ENCODE measurements at places on chromosomes 4 and X.
A peak's percentile ranks its signal among the peaks of the same experiment; 100 is the strongest.

- DNase-seq = no peak
These were observed 13.2 kb downstream of the AMOT start for GRCh38 chrX:112827292-112827903.

DNA sequence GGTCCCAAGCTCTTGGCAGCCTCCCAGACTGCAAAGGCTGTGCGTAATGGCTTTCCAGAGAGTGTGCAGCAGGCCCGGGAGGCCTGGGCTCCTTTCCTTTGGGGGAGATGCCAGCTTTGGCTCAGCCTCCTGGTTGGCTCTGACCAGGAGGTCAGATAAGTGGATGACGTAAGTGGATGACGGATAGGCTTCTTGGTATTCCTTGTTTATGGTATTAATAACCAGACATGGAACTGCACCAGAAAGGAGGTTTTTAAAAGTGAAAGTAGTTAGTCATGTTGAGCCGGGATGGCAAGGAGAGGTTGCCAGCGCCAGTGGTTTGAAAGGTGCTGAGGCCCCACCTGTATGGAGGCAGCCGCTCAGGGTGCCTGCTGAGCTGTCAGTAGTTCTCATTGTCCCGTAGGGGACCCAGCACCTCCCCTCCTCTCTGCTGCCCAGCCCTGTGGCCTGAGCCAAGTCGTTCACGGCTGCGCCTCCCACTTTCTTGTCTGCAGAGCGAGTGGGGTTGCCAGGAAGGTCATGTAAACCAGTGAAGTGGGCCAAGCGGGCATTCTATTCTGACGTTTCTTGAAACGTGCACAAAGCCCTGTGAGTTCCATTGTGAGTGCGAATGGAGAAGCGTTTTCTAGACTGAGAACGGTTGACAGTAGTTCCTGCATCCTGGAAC lies 28.7 kb upstream of the STOX2 start:
- no peak for DNase-seq

DNA sequence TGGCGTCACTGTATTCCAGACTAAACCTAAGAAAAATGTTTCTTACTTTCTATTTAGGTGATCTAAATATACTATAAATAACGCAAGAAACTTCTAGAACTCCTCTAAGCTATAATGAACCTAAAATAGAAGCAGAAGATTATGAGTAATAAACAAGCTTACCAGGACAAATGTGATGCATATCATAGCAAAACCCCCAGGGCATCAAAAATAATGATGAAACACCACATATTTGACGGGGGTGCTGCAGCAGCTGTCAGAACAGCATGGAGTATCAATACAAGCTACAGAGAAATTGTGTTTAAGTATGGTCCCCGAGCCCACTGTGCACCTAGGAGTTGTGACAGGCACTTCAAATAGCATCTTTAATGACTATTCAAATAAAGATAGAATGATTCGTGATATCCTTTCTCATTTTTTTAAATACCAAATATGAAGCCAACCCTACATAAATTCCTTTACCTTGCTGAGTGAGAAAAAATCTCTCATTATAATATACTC lies 337.3 kb downstream of the CENPC start:
- no peak for DNase-seq

GRCh38 chr4:82798168-82799005 lies at the start of gene SCD5:
TSS of gene SCD5 (minus strand) at chr4:82798796. CDS start at chr4:82798537, 259 bp downstream.
- peak; percentile 79 for DNase-seq

DNA sequence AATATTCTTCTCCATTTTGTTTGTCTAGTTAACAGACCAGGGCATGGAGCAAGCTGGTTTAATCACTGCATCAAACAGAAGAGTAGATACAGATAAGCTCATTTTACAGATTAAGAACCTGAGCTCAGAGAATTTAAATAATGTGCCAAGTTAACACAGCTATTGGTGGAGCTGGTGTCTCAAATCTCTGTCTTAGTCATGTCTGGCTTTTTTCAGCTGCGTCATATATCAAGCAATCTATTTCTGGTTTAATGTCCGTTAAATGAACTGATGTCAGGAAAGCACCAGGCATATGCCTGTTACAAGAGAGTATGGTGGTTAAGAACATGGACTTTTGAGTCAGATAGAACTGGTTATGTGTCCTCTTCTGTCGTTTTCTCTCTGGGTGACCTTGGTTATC lies 79.8 kb upstream of the ADGRA3 start:
- no peak for DNase-seq

DNA sequence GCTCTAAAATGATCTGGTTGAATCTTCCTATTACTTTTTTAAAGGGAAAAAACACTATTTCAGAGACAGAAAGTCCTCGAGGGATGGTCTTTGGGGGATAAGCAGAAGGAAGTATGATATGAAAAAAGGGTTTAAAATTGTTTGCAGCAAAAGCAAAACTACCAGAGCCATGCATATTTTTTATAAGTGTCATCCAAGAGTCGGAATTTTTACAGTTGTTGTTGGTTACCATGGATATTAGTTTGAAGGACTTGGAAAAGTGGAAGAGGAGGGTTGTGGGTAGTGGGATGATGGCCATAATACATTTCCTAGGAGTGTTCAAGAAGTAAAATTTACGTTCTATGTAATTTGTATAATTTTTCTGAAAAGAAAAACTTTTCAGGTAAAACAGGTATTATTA lies 134.4 kb downstream of the PCDH7 start:
- DNase-seq = no peak

- no peak for DNase-seq
These were observed 223.0 kb downstream of the COX18 start for GRCh38 chr4:72846280-72847111.

DNA sequence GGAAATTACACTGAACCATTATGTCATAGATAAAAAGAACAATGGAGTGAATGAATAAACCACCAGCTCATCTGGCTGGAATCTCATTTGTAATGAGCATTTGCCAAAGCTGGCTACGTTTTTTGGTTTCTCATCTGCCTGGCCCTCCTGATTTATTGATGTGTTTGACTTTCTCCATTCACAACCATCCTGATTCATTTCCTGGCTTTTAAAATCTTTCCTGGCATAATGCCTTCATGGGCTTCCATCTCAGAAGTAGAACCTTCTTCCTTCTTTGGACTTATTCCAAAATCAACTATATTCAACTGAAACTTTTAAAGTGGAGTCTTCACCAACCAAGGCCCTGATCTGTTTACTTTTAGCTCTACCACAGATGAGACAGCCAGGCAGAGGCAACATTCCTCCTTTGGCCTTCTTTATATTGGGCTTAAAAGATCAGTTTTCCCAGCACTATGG lies 36.0 kb upstream of the ARSJ start:
- no peak for DNase-seq

- no peak for DNase-seq
These were observed 440.7 kb downstream of the IL15 start for GRCh38 chr4:142077048-142077447.

GRCh38 chrX:39532761-39533160 lies 565.0 kb downstream of the BCOR start:
- no peak for DNase-seq

DNA sequence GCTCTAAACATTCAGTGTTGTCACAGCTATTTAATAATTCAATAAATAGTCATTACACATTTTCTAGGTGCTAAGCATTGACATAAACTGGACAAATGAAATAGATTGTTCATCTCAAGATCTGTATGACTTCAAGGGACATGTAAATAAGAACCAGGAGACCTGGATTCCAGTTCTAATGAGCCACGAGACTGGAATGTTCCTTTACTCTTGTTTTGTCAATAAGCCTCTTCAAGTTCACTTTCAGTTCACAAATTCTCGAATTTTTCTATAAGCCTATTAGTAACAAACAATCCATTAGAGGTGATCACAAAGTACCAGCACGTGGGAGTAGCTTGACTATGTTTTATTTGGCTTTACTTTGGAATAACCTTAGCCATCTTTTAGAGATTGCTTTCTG lies 514.0 kb upstream of the SMIM31 start:
- DNase-seq = no peak

DNA sequence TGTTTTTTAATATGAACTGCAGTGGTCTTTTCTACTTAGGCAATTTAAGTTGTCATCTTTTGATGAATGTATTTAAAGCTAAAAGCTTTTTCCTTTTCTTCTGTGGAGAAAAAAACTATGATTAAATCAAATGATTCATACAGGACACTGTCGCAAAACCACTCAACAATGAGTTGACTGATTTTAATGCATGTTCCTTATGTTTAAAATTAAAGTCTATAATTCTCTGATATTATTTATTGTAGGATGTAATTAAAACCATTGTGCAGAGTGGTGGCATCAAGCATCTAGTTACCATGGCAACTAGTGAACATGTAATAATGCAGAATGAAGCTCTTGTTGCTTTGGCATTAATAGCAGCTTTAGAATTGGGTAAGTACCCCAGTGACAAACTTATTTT lies 172.5 kb downstream of the RAP1GDS1 start:
- DNase-seq = no peak

GRCh38 chrX:71210816-71211215 lies 12.2 kb upstream of the GJB1 start:
- no peak for DNase-seq

GRCh38 chrX:23726191-23726590 lies 16.9 kb downstream of the ACOT9 start:
- DNase-seq = no peak

- no peak for DNase-seq
These were observed 3.3 kb downstream of the PGRMC2 start for GRCh38 chr4:128284317-128284716.

DNA sequence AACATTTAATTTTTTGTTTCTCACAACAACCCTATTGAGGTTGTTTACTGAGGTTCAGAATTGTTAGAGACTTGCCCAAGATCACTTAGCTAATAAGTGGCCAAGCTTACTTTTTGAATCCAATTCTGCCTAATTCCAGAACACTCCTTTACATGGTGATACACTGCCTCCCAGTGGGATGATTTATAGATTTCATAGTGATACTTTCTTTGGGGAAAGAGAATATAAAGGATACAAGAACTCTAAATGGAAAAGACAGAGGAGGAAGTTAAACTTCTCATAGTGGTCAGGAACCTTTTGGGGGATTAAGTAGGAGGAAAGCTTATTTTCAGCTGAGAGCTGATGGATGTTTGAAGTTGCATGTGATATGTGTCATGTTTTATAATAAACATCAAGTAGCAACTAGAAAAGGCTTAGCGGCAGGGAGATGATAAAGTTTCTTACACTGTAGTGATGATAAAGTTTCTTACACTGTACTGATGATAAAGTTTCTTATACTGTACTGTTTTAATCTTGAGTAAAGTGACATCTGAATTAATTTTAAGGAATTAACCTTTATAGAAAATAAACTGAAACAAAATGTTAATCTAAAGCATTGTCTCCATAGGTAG lies 15.3 kb downstream of the STAG2 start:
- no peak for DNase-seq

DNA sequence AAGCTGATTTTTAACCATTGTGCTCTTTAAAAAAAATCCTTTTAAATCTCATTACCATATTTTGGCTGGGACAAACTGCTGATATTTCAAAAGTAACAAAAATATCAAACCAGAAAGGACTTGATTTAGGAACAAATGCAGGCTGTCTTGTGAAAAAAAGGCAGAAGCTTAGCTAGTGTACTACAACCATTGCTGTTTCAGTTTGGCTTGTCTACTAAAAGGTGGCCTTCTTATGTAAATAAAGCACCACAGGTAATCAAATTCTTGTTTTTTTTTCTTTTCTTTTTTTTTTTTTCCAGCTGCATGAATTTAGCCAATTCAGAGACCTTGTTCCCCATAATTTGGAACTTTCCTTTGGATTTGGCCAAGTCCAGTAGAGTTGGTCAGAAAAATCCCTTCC lies 43.8 kb upstream of the MAGEA8 start:
- no peak for DNase-seq

DNA sequence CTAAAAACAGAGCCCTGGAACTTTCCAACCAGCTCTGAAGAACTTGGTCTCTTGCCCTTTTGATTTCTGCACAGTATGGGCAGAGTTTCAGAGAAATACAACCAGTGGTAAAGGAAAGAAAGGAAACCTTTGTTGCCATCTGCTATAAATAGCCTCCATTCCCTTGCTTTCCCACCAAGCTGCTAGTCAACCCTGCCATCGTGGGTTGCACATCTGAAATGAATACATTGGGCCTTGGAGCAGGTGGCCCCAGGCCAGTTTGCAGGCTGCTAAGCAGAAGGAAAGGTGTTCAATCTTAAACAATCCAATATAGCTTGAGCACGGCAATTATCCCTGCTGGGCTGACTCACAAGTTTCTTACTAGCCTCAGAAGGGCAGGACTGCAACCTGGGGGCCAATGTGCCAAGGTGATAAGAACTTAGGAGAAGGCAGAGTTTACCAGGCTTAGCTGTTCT lies 142.5 kb downstream of the PPARGC1A start:
- no peak for DNase-seq

GRCh38 chr4:76706581-76706980 lies 191.4 kb downstream of the SOWAHB start:
- no peak for DNase-seq

DNA sequence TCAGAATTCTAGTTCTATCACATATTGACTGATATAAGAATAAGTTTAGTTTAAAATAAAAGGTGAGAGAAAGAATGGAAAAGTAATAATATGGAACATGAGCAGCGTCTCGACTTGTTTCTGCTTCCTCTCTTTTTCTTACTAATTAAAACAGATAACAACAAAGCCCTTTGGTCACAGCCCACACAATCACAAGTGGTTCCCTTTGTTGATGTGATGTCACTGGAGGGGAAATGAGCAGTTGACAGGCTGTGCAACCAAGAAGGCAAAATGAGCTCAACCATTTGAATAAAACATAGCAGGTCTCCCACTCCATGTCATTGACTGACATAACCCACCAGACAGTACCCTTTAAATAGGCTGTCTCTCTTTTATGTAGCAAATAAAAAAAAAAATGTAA lies 342.5 kb upstream of the MAGEB2 start:
- no peak for DNase-seq

DNA sequence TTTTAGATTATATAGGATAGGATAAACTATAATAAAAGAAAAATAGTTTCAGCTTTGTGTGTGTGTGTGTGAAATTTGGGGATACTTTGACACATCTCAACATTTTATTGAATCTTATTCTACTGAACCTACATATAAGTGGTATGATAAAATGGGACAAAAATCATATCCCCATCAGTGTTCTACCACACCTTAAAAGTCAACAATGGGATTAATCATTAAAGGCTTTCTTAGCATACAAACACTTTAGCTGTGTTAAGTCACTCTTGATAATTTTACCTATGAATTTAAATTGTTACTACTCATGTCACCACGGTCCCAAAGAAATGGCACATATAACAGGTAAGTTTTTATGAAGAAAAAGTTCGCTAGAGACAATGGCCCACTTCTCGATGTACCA lies 37.7 kb upstream of the LRBA start:
- DNase-seq = no peak

DNA sequence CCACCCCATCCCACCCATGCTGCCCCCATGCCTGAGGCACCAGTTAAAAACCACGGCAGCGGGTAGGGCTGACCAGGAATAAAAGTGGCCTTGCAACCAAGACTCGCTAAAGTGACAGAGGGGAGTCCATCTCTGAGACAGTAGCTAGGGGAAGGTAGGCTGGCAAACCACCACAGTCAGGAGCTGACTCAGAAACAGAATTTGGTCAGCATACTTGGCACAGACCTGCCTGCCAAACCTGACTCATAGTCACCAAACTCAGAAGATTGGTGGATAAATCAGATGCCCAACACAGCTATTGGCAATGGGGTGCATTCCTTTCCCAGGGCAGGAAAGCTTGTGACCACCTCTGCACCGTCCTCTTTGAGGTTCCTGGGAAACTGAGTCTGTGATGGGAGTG lies 193.8 kb downstream of the BCOR start:
- peak; percentile 26 for DNase-seq
